MCF 10A (cell line): ENCODE measurements at places on chromosomes 3 and 15. TPM values are rescaled to one million over a fixed set of nuclear protein-coding genes. Genes with fewer than 3 reads are reported as not detected.

Gene ISLR
- total RNA-seq, result not detected in 2 replicates

Gene ZCWPW2
- 0.77 and 1.0 TPM in 2 replicates for total RNA-seq

Gene CD47
- total RNA-seq, result 28.5 and 31.5 TPM in 2 replicates

Gene ONECUT1
- not detected in 2 replicates for total RNA-seq

Gene QTRT2
- 39.2 and 43.6 TPM in 2 replicates for total RNA-seq

Gene PPP1R14D
- total RNA-seq, result not detected in 2 replicates

Gene LMAN1L
- 0.23 TPM in 1 of 2 replicates, not detected in the other for total RNA-seq

Gene BAHD1
- total RNA-seq, result 14.9 and 15.1 TPM in 2 replicates

Gene GOLGA6A
- not detected in 2 replicates for total RNA-seq

Gene XCR1
- not detected in 2 replicates for total RNA-seq

Gene CSTA
- total RNA-seq, result 133 and 145 TPM in 2 replicates

Gene TRPM1
- total RNA-seq, result not detected in 2 replicates

Gene ACTRT3
- 0.93 and 1.0 TPM in 2 replicates for total RNA-seq
